ENCODE measurements at places on chromosomes 5 and 9.

GRCh38 chr9:133379153-133380086, 3.3 kb downstream of the STKLD1 start:
- DNase-seq: no peak

GRCh38 chr5:154444556-154445421, 1.0 kb upstream of the SAP30L start:
- DNase-seq: no peak

DNA sequence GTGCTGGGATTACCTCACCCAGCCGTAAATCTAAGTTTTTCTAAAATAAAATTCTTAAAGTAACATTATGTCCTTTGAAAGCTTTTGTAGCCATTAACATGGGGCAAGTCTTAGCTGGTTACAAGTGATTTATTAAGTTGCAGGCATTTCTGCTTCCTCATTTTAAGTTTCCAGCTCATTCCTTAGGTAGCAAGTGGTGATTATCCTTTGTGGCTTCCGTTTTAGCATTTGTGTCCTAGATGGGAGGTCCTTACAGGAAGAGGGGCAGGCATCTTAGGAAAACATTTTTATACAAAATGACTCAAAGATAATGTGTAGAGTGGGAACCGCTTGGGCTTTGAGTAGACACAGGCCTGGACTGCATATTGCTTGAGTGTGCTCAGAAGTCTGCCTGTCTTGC, 35.0 kb upstream of the ROPN1L start:
- no peak for DNase-seq

DNA sequence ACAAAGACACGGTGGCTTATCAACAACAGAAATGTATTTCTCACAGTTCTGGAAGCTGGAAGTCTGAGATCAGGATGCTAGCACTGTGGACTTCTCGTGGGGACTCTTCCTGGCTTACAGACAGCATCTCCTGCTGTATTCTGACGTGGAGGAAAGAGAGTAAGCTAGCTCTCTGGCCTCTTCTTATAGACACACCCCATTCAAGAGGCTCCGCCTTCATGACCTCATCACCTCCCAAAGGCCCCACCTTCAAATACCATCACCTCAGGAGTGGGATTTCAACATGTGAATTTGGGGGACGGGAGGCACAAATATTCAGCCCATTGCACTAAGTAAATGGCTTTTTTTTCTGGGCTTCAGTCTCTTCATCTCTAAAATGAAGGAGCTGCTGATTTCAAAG, 27.6 kb downstream of the KCNMB1 start:
- no peak for DNase-seq

DNA sequence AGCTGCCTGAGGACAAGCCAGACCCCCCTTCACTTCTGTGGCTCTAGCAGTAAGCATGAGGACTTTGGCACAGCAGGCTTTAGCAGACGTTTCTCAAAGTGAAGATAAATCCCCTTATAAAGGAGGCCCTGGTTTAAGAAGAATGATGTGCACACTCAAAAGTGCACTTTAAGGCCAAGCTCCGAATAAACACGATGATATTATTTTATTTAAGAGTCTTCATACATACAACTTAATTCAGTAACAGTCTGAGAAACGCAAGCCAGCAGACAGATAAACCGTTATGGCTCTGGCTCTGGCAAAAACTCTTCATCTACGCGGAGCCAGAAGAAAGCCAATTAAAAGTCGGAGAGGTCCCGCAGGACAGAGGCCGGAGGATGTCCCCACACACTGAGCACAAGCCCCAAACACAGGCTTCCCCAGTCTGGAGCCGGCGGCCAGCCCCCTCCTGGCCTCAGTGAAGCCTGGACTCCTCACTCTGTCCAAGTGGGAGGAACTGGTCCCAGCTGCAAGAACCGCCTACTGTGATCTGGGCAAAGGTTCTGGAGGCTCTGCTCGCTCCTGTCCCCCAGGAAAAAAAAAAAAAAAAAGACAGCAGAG, 44.6 kb downstream of the ADAMTS2 start:
- DNase-seq: no peak

DNA sequence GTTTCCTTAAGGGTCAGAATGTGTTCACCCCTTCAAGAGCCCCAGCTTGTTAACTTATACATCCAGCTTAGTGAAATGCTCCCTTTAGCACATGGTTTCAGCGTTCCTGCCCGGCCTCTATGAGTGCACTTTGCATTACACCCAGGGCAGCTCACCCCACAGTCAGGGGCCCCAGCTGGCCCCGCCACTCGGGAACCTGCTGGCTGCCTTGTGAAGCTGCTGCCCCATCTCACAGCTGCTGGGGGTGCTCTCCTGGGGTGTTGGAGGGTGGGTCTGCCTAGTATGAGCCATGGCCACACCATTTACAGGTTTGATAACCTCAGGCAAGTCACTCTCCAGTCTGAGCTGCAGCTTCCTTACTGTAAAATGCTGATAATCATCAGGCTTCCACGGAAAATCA, 32.2 kb downstream of the HRH2 start:
- no peak for DNase-seq

DNA sequence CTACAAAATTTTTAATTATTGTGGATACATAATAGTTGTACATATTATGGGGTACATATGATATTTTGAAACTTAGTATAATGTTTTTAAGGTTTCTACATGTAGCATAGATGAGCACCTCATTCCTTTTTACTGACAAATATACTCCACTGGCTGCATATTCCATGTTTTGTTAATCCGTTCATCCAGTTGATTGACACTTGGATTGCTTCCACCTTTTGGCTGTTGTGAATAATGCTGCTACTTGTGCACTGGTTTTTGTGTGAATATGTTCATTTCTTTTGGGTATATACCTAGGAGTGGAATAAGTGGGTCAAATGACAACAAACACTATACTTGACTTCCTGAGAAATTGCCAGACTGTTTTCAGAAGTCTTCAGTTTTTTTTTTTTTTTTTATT, 2.8 kb upstream of the ENTREP1 start:
- no peak for DNase-seq

DNA sequence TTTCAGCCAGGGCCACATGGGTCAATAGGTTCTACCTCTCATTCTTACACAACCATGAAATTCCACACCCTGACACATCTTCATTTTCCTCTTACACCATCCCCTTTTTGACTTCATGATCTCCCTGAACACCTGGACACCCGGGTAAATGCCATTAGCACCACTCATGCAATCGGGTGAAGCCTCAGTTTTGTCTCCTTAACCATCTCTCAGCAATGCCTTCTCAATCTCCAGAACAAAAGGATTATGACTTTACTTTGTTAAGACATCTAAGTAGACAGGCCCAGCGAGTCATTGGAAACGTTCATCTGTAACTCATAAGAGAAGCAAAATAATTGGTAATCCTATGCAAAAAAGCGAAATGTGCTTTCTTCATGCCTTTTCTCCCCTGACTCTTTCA, 49.9 kb downstream of the ADAMTS12 start:
- DNase-seq: no peak

Measured in NCI-H2029 treated with DMSO at 0.1 percent for 48 hours (cell line).